ENCODE measurements at places on chromosomes 5 and 9.

DNA sequence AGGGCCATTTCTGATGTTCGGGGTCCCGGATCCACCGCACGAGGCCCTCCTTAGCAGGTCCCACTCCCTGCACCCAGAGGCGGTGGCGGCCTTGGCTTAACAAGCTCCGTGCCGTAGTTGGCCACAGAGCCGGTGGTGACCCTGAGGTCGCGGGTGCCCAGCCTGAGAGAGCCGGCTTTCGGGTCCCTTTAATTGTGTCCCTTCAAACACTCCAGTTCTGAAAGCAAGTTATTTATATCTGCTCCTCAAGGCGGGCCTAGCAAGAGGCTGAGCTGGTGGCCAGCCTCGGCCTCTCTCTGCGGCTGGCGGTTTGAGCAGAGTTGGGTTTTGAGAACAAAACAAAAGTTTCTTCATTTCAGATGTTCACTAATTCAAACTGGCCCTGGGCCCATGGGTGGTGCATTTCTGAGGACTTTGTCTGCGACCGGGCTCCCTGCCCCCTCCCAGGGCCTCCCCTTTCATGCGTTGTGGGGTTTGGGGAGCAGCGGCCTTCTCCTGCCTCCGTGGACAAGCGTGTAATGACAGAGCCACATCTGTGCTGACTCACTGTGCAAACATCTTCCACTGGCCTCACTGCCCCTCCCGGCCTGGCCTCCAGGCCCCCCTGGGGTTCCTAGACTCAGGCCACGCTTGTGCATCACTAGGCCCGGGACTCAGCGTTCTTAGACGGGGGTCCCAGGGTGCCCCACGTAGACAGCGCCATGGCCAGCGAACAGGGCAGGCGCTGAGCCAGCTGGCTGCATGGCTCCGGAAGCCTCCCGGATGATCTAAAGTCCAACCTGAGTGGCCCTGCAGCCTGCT lies 49.4 kb upstream of the COL5A1 start:
- no peak for DNase-seq

- peak; percentile 33 for DNase-seq
Measured at GRCh38 chr5:171520300-171521174, 101.1 kb downstream of the FGF18 start.

DNA sequence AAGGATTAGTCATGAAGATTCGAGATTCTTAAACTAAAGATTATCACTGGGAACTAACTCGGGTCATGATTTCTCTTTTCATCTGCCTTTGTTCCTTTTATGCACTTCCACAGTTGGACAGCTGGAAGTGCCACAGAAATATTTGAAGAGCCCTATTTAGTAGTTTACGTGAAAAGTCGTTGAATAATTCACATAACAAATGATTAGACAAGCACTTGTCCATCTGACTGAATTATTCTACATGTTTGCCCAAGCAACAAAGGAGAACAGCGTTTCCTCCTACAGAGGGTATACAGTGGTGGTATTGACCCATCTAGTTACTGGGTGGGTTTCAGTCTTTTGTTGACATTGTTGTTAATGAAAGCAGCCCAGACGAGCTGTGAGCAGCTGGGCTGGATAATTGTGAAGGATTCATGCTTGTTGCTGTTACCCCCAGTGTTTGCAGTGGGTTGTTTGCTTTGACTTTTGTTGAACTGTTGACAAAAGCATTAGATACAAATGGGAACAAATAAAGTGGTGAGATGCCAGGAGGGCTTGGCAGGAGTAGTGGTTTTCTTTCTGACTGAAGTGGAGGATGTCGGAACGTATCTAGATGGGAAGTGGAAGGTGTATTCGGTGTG lies 96.2 kb downstream of the TLE4 start:
- no peak for DNase-seq

DNA sequence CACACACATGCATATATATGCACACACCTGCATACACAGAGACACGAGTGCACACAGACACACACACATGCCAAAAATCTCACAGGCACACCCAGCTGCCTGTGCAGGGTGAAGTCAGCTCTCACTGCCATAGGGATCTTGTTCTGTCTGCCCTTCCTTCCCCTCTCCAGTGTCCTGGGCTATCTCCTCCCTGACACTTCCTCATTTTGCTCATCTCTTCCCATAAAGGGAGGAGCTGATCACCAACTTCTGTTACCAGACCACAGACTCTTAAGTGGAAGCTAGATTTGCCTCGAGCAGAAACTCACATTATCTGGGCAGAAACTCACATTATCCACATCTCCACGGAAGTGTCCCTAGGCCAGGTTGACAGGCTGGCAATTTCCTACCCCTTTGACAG lies 28.7 kb downstream of the LCP2 start:
- DNase-seq: no peak

GRCh38 chr5:112154940-112155686 lies 264.0 kb downstream of the EPB41L4A start:
- no peak for DNase-seq

GRCh38 chr5:64685866-64686265 lies 4.4 kb upstream of the SHISAL2B start:
- no peak for DNase-seq

GRCh38 chr9:137832830-137833590 lies 44.6 kb upstream of the CACNA1B start:
- DNase-seq: no peak
